COLO829 (cell line): ENCODE measurements at places on chromosomes 5 and 9.

DNA sequence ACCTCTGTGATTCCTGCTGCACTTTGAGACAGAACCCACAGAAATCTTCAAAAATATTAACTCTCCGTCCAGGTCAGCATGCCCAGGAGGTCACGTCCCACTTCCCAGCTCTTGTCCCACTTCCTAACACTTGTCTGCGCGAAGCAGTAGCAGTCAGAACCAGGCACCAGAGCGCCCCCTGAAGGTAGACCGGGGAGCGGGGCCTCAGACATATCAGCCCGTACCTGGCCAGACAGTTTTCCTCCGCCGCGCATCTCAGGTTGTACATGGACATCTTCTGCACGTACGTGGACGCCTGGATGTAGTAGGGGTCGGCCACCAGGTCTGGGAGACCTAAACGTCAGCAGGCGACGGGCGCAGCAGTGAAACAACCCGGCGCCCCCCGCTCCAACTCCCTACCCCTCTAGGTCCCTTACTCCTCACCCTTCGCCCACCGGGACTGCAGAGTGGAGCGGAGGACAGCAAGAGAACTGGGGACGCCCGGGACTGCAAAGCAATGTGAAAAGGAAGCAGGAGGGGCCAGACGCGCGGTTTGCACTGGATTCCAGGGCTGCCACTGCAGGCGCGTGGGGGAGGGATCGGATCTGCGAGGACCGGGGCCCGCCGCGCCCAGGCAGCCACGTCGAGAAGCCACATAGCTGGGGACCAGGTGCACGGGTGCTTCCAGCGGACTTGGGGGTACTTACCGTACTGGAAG is 1.2 kb downstream of the LOX start:
- DNase-seq = peak; percentile 14

DNA sequence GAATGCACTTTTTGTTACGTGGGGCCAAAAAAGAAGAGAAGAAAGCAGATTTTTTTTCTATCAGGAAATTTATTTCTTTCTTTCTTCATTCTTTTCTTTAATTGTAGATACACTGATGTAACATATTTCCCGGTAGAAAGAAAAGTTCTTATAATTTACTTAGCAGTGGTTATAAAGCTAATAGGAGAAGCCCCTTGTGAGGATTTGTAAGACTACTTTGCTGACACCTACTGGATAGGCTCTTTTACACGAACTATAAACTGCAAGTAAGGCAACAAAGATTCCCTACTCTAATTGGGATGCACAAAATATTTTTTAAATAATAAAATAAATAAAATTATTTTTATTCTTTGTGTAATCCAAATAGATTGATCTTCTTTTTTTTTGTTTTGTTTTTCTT is 284.4 kb downstream of the DNAH5 start:
- DNase-seq = no peak

- no peak for DNase-seq
These were observed 607 bp downstream of the UHRF2 start for GRCh38 chr9:6413365-6414246.

GRCh38 chr9:132200706-132201105 is 38.8 kb downstream of the NTNG2 start:
- DNase-seq = no peak

GRCh38 chr9:108078811-108079210 is 589.2 kb upstream of the KLF4 start:
- no peak for DNase-seq

- DNase-seq = peak; percentile 34
These were observed 505 bp downstream of the C5orf34 start for GRCh38 chr5:43514471-43514815.

DNA sequence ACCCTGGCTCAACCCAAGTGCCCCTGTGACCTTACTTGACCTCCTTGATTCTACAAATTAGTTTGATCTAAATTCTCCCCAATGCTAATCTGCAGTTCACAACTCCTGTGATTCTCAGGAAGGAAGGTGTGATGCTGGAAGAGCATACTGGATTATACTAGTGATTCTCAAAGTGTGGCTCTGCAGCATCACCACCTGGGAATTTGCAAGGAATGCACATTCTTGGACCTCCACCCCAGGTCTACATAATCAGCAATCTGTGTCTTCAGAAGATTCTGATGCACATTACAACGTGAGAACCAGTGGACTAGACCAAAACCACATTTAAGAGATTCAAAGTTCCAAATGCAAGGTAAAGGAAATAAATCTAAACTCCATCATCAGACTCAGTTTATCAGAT is 198.6 kb downstream of the AGTPBP1 start:
- DNase-seq = no peak

GRCh38 chr9:127034691-127035090 is 87.7 kb downstream of the ANGPTL2 start:
- no peak for DNase-seq

DNA sequence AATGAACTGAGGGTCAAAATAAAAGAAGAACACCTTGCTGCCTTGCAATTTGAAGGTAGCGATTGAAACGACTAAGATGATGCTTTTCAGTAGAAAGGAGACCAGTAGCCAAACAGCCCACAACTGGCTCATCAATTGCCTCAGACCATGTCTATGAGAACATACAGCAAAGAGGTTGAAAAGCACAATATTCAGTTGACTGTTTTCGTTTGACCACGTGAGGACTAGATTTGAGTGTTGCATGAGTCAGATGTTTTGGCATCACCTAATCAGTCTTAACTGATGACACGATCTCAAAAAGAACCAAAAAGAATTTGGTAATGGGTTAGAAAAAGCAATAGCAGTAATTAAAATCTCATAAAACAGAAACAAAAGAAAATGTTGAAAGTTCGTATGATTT is 82.7 kb upstream of the IL7R start:
- DNase-seq = no peak

- no peak for DNase-seq
These were observed 2003.6 kb upstream of the WWC1 start for GRCh38 chr5:166287866-166288265.
